IMR-90 (cell line): ENCODE measurements at places on chromosomes 6 and 20. TPM values are rescaled to one million over a fixed set of nuclear protein-coding genes. Genes with fewer than 3 reads are reported as not detected.

DNA sequence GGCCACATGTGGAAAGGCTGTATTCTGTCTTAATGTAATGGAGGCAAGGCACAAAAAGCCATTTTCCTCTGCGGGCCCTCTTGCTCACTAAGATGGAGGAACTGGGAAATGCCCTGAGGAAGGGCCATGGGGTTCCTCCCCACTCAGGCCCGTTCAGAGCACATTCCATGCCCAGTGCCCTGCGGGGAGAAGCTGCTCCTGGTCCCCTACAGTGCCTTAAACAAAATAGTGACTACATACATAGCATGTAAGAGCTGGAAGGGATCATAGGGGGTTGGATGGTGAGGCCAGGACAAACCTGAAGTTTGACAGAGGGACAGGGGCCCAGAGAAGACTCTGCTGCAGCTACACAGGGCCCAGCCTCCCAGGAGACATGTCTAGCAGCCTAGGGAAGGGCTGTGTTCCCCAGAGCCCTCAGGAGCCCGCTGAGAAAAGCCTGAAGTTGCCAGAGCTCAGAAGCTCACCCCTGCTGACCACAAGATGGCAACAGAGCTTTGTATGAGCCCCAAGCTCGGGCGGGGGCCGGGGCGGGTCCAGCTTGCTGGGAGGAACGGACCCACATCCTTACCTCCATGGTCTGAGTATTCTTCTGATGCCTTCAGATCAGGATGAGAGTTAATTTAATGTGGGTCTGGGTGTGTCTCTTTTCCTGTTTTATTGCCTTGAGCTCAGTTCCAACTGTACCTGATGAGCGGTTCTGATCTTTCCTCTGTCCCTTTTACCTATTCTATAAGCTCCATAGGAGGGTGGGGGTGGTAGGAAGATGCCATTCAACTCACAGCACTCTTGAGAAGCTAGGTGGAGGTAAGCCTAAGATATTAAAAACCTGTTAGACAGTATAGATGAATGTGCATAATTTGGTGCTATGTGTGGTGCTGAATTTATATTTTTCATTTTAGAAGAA lies 242.9 kb downstream of the CDC5L start:
- DNase-seq = peak; percentile 51
- no peaks in the 10 kb centered on the region for H3K4me1 ChIP-seq
- no peak overlapping the region for H3K27ac ChIP-seq
- H3K36me3 ChIP-seq = no peaks in the 10 kb centered on the region
- no peak overlapping the region for H3K4me3 ChIP-seq
- peaks cover 19% of the 10 kb centered on the region for H3K27me3 ChIP-seq

GRCh38 chr20:12737900-12738299 lies 270.9 kb upstream of the SPTLC3 start:
- H3K4me1 ChIP-seq = no peaks in the 10 kb centered on the region
- no peaks in the 10 kb centered on the region for H3K36me3 ChIP-seq
- no peak overlapping the region for H3K27ac ChIP-seq
- no peak overlapping the region for H3K4me3 ChIP-seq

DNA sequence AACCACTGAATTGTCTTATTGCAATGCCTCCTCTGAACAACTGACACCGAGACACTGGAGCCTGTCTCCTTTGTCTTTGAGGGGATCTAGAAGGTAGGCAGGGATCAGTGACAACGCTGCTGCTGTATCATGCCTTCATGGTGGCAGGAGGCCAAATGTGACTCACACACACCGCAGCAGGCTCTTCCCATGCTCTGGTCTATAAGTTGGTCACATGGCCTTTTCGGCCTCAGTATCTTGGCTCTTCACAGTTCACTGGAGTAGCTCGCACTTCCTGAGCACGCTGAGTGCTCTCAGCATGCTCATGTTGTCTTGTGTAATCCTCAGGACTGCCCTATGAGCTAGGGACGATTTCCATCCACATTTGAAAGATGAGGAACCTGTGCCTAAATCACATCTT lies 167.4 kb upstream of the PCSK2 start:
- 0 out of 2 replicates have a peak, but pooled peaks cover 2% of the 10 kb centered on the region for H3K4me1 ChIP-seq
- H3K36me3 ChIP-seq = no peaks in the 10 kb centered on the region
- no peak overlapping the region for H3K27ac ChIP-seq
- no peaks in the 10 kb centered on the region for H3K27me3 ChIP-seq

- H3K27me3 ChIP-seq = no peaks in the 10 kb centered on the region; the same call in 1 of the 2 replicates
- H3K27ac ChIP-seq = no peak overlapping the region
- H3K4me1 ChIP-seq = no peaks in the 10 kb centered on the region
Measured at GRCh38 chr6:47000842-47001241, 41.3 kb downstream of the ADGRF1 start.

- H3K27me3 ChIP-seq = no peaks in the 10 kb centered on the region
- no peak for DNase-seq
- no peak overlapping the region for H3K4me3 ChIP-seq
- no peak overlapping the region for H3K27ac ChIP-seq
Measured at GRCh38 chr20:48107560-48107959, 322.3 kb upstream of the SULF2 start.

Gene SH3BGRL2
- 5.6 and 9.7 TPM in 2 replicates for total RNA-seq

GRCh38 chr20:62745952-62746288 lies 37.3 kb downstream of the NTSR1 start:
- no peaks in the 10 kb centered on the region for H3K36me3 ChIP-seq
- H3K4me1 ChIP-seq = peaks cover 1% of the 10 kb centered on the region
- no peak overlapping the region for H3K4me3 ChIP-seq

Gene BHLHE23
- total RNA-seq = not detected in 2 replicates

Gene LPA
- total RNA-seq = not detected in 2 replicates

DNA sequence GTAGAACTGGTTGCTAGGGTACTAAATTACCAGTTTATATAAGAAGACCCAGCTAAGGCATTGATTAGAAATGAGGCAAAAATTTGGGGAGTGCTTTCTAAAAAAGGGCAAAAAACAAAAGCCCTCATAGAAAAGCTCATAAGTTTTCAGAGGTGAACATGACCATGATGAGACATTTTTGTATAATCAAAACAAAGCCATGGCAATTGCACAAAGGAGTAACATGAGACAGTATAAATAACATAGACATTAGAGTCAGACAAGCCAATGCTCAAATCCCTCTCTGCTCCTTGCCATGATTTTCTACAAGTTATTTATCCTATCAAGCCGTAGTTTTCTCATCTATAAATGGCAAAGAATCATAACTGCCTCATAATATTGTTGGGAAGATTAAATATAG lies 112.2 kb upstream of the ADTRP start:
- DNase-seq = peak; percentile 58
- H3K27ac ChIP-seq = no peak overlapping the region
- H3K36me3 ChIP-seq = no peaks in the 10 kb centered on the region
- H3K4me1 ChIP-seq = no peaks in the 10 kb centered on the region
- H3K4me3 ChIP-seq = no peak overlapping the region

DNA sequence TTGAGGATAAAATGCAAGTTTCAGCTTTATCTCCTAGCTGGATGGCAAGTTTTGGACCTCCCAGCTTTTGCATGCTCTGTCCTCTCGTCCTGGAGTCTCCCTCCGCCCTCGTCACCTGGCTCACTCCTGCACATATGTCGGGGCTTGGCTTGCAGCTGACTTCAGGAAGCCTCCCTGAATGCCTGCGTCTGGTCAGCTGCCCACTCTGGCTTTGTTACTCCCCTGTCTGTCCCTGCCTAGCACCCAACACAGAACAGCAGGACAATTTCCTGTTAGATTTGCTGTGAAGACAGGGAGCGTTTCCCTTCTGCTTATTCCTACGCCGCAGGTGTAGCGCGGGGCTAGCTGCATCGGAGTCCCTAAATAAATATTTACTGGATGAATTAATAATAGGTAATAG lies 5.4 kb downstream of the JPH2 start:
- H3K4me1 ChIP-seq = peaks cover 10% of the 10 kb centered on the region
- no peaks in the 10 kb centered on the region for H3K36me3 ChIP-seq
- H3K27me3 ChIP-seq = no peaks in the 10 kb centered on the region
- H3K27ac ChIP-seq = no peak overlapping the region
- no peak overlapping the region for H3K4me3 ChIP-seq
- DNase-seq = no peak

DNA sequence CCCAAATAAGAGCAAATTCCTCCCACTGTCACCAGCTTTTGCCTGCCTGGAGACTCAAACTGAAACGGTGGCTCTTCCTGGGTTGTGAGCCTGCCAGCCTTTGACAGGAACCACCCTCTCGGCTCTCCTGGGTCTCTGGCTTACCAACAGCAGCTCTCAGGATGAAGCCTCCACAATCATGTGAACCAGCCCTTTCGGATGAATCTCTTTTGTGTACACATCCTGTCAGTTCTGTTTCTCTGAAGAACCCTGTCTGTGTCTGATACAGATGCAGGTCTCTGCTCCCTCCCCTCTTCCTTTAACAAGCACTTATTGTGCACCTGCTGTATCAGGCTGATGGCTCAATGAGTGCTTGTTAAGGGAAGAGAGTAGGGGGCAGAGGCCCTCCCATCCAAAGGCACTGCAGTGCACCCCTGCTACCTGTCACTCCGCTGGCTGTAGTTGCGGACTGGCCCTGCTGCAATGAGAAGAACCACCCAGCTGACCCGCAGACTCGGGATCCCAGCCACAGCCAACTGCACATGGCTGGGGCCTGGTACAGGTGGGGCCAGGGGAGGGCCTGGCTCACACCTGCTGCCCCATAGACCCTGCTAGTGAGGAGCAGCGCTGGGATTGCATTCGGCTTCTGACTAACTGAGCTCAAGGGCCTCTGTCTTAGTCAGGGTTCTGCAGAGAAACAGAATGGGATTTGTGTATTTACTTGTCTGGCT lies 120.1 kb upstream of the PMEPA1 start:
- H3K4me1 ChIP-seq = no peaks in the 10 kb centered on the region
- DNase-seq = no peak
- no peak overlapping the region for H3K4me3 ChIP-seq
- no peaks in the 10 kb centered on the region for H3K36me3 ChIP-seq
- peaks cover 6% of the 10 kb centered on the region; the same call in 1 of the 2 replicates for H3K27me3 ChIP-seq

Gene TAAR1
- total RNA-seq = not detected in 2 replicates

- H3K4me1 ChIP-seq = peaks cover 24% of the 10 kb centered on the region
- H3K4me3 ChIP-seq = no peak overlapping the region
- H3K27ac ChIP-seq = no peak overlapping the region
- H3K27me3 ChIP-seq = peaks cover 4% of the 10 kb centered on the region
- no peaks in the 10 kb centered on the region for H3K36me3 ChIP-seq
Measured at GRCh38 chr6:149899486-149899885, 1.6 kb upstream of the RAET1E start.

DNA sequence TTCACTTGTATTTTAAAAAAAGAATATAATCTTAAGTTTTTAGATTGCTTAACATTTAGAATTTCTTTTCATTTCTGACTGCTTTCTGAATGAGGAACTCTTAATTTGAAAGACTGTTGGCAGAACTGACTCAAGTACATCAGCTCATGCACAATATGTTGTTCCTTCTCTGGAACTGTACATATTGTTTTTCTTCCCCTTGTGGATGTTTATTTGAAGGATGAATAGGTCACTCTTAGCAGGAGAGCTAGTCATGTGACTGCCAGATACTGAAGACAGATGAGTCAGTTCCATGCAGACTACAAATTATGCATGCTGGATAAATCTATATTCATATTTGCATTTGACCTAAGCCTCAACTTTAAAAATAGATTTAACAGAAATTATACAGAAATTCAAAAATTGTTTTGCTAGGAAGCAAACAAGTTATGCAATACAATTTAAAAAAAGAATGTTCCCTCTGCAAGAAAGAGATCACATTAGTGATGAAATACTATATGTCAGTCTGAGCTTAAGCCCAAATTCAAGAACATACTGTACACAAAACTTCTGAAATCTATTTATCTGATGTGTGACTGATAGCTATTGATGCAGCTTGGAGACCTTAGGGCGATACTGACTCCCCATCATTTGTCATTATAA lies 1274.9 kb upstream of the GJE1 start:
- H3K4me3 ChIP-seq = no peak overlapping the region
- no peaks in the 10 kb centered on the region for H3K27me3 ChIP-seq
- peak; percentile 95 for DNase-seq
- H3K36me3 ChIP-seq = no peaks in the 10 kb centered on the region
- H3K4me1 ChIP-seq = peaks cover 6% of the 10 kb centered on the region

- H3K27ac ChIP-seq = peak overlapping the region; percentile 83
- peaks cover 15% of the 10 kb centered on the region for H3K4me1 ChIP-seq
- H3K4me3 ChIP-seq = no peak overlapping the region
Measured at GRCh38 chr6:53523511-53524454, 21.1 kb downstream of the GCLC start.

DNA sequence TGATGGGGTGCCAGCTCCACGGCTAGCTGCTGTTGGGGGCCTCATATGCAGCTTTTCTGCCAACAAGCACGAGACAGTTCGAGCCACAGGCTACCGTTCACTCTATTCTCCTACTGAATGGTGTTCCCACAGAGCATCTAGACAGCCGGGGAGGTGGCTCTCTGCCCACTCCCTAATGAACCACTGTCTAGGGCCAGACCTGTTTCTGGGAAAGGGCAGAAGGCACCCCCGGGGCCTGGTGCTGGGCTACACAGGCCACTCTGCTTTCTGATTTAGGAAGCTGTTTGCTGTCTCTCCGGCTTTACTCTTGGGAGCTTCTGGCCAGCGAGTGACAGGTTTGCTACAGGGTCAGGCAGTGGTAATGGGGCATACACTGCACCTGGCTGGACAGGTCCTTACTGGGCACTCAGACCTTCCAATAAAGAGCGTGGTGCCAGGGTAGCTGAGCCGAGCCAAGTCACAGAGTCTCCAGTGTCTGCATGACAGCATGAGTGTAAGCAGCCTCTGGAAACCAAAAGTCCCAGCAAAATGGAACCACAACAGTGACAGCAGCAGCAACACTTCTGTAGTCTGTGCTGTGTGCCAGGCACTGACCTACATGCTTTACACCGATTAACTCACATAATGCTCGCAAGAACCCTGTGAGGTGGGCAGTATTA lies 8.4 kb downstream of the CCDC167 start:
- no peaks in the 10 kb centered on the region for H3K36me3 ChIP-seq
- DNase-seq = no peak
- no peak overlapping the region for H3K4me3 ChIP-seq
- H3K27ac ChIP-seq = no peak overlapping the region

Gene TULP1
- not detected in 2 replicates for total RNA-seq

Gene DCDC2
- not detected in 2 replicates for total RNA-seq

Gene OR2B2
- total RNA-seq = not detected in 2 replicates

Gene CCM2L
- total RNA-seq = not detected in 2 replicates

DNA sequence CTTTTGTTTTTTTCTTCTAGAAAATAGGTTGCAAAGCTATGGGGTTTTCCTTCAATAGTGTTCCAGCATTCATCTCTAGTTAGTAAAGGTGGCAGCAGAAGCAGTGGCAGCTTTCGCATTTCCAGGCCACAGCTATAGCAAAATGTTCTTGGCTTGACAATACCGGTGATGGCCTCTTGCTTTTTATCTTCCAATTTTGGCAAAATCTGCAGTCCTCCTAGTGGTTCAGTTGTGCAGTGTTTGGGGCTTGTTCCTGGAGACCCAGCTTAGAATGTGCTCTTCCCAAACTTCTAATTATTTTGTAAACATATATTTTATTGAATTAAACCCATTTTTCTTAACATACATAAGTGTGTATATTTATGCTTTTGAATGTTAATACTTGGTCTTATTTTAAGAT lies 370.6 kb upstream of the MAN1A1 start:
- no peak overlapping the region for H3K4me3 ChIP-seq
- peak; percentile 1 for DNase-seq
- H3K27ac ChIP-seq = no peak overlapping the region
- H3K27me3 ChIP-seq = no peaks in the 10 kb centered on the region
- no peaks in the 10 kb centered on the region for H3K36me3 ChIP-seq
- no peaks in the 10 kb centered on the region for H3K4me1 ChIP-seq

- peaks cover 26% of the 10 kb centered on the region for H3K4me1 ChIP-seq
- no peaks in the 10 kb centered on the region for H3K36me3 ChIP-seq
- H3K4me3 ChIP-seq = no peak overlapping the region
- peak; percentile 25 for DNase-seq
Measured at GRCh38 chr6:80544555-80544954, 438.1 kb downstream of the BCKDHB start.

Gene AKAP7
- total RNA-seq = 0.54 and 3.3 TPM in 2 replicates

Gene CRIP3
- total RNA-seq = not detected in 2 replicates
